ENCODE measurements at places on chromosomes 11 and 22.
A peak's percentile ranks its signal among the peaks of the same experiment; 100 is the strongest.

DNA sequence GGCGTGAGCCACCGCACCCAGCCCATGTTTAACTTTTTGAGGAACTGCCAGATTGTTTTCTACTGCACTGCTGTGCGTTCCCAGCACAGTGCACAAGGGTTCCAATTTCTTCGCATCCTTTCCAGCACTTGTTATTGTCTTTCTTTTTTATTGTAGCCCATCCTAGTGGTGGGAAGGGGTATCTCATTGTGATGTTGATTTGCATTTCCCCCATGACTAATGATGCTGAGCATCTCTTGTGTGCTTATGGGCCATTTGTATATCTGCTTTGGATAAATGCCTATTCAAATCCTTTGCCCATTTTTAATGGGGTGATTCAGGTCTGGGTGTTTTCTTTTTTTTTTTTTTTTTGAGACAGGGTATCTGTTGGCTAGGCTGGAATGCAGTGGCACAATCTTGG, 36.6 kb upstream of the SYT7 start:
- no peak for DNase-seq

DNA sequence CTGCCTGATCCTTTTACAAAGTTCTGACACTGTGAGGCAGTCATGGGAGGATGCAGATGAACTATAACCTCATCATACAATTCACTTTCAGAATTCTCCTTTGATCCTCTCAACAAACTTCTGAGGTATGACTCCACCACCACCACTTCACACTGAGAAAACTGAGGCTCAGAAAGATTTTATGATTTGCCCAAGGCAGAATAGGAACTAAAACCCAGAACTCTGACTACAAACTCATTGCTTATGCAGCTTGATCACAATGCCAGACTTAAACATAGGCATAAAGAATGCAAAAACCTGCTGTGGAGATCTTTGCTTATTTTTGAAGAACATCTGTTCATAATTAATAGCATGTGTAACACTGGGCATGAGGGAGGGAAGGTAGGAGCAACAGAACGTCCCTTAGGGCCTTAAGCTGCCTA, 20.4 kb downstream of the FAM168A start:
- no peak for DNase-seq

- DNase-seq = no peak
Observed at GRCh38 chr11:20363149-20363499, 390 bp upstream of the HTATIP2 start.

GRCh38 chr11:65618763-65619162, 3.2 kb downstream of the PCNX3 start:
- no peak for DNase-seq

DNA sequence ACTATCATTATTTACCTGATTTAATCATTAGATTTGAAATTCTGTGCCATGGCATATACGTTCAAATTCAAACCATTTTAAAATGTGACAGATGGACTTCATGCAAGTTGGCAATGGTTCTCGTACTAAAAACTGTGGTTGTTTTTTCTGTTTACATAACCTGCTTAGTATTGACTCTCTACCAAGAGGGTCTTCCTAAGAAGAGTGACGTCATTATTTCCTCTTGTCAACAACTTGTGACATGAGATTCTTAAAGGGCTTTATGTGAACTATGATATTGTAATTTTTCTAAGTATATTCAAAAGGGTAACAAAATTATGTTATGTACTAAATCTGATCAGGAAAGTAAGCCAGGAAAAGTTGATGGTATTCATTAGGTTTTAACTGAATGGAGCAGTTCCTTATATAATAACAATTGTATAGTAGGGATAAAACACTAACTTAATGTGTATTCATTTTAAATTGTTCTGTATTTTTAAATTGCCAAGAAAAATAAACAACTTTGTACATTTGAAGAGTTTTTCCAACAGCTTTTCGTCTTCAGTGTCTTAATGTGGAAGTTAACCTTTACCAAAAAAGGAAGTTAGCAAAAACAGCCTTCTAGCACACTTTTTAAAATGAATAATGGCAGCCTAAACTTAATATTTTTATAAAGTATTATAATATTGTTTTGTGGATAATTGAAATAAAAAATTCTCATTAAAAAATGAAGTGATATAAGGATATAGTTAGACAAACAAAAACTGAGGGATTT, 87.0 kb downstream of the GRK3 start:
- DNase-seq = no peak

DNA sequence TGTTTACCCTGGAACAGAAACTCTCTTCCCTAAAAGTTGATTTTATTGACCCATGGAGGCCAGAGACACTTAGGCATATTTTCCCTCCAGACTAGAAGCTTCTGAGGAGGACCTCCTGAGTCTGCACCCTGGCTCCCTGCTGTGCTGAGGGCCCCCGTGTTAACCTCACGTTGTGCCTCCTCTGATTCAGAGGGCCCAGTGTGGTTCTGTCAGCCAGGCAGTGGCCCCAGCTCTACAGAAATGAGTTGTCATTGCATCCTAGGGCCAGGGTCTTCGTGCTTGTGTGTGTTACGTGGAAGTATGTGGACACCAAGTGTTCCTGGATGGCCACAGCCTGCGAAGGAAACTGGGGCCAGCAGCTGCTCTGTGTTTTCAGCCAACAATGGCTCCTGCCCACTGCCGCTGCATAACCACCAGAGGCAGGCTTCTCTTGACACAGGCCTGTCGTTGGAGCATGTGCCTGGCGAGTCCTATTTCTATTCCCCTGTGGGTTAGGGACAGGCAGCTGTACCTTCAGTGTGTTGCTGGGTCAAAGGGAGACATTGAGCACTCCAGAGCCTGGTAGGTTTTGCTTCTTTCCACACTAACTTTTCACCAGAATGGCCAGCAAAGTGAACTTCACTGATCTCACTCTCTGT, 44.5 kb downstream of the MED15 start:
- peak; percentile 77 for DNase-seq

DNA sequence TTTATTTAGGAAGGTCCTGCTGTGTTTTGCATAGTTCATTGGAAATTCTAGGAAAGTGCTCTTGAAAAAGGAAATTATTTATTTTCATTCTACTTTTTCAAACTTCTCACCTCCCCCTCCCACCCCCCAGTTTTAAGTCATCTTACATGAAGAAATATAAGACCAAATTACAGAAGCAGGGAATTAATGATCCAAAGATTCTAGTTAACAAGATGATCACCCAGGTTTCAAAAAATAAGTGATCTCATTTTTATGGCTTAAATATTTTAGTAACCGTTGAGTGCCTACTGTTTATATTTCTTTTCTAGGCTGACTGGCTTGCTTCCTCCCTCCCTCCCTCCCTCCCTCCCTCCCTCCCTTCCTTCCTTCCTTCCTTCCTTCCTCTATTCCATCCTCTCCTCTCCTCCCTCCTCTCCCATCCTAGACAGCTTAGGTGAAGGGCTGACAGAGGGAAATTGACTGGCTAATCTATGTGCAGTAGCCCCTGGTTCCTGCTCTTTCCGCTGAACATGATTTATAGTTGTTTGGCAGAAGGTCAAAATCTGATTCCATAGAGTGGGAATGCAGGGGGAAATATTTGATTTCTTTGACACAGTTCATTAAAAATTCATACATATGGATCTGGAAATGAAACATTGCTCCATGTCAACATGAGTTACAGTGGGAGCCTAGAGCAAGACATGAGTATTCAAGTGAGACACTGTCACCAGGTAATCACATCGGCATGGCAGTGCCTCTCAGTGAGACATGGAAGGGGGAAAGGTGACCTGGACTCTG, 123.4 kb downstream of the COMMD9 start:
- no peak for DNase-seq

GRCh38 chr11:13429288-13429687, 33.7 kb downstream of the BTBD10 start:
- DNase-seq = no peak

GRCh38 chr22:19064354-19065054, 57.7 kb downstream of the DGCR2 start:
- no peak for DNase-seq

DNA sequence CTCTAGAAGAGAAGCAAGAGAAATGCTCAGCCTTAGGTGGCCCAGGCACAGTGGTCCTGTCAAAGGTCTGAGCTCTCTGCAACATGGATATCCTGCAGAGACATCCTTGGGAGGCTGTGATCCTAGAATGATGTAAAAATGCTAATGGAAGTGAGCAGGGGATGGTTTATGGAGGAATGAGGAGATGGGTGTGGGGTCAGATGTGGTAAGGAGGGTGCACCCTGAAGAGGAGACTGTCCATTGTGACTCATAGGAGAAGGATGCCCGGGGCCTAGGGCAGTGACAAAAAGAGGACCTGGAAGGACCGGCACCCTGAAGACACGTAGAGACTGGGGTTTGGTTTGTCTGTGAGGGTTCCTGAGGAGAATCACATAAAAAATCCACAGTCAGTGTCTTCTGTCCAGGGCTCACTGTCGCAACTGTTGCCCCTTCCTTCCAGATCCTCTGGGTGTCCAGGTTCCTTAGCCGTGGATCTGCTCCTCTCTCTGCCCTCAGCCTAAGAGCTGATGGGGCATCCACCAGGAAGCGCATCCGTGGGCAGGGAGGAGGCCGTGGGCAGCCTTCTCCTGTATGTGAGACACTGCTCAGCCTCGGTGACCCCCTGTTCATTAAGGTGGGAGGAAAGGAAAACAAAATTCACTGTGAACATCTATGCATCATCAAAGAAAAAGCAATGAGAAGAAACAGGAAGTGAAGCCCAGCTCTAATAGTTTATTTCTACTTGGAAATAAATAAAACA, 110.7 kb downstream of the VPREB1 start:
- DNase-seq = no peak

GRCh38 chr11:23687991-23688390, 808.9 kb upstream of the LUZP2 start:
- DNase-seq = no peak

GRCh38 chr22:19631899-19632667, 82.2 kb upstream of the SEPTIN5 start:
- DNase-seq = no peak

DNA sequence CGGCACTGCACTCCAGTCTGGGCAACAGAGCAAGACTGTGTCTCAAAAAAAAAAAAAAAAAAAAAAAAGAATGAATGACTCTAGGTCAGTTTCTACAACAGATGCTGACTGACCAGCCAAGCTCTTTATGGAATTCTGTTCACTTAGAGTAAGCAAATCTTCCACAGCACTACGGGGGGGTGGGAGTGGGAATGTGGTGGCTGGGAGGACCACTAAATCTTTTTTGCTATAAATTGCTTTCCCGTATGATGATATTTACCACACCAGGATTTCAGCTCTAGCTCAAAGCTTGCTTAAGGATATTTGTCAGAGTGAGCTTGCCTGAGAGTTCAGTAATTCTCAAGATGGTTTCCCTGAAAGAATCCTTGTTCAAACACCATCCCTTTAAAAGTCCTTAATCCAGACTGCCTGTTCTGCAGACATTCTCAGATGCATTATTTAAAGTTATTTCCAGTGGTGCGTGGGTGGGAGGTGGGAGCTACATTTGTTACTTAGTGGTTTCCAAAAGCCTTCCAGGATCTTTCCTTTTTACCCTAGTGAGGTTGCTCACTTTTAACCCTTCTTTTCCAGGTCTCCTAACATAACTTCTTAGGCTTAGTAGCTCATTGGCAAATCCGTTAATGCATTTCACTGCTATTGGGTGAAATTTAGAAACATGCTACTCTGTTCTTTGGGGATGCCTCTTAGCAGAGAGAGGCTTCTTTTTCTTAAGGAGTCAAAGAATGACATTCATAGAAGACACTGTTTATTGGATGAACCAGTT, 65.9 kb downstream of the UBASH3B start:
- no peak for DNase-seq

DNA sequence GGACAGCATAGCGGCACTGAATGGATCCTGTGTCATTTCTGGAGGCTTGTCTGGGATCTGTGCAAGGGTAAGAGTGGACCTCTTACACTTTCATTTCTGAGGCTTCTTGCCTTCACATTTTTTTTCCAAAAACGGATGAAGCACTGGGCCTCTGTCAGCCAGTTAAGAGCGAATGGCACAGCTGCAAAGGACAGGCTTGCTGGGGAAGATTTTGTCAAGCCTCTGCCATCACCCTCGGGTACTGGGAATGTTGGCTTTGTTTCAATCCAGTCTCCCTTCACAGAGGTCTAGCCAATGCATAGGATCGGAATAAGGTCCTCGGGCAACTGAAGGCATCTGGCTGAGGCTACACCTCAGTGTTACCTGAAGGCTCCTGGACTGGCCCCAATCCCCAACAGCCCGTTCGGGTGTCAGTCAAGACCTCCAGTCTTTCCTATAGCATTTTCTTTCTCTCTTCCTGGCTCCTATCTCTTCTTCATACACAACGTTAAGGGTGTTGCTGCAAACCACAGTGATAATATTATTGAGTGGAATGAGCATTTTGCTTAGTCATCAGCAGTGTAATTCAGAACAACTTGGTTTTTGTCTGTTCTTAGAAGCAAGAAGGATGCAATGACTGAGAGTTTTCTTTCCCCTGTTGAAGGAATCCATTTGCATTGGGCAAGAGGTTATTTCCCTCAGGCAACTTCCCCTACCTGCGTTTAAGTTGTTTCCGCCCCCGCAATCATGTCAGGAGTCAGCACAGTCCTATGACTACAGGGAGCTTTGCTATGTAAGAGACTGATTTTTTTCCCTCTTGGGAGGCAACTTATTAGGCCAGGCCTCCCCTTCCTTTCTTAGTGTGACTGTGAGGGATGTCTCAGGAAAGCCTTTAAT, 22.8 kb downstream of the NPAT start:
- peak; percentile 66 for DNase-seq

GRCh38 chr11:86486261-86487030, 111.8 kb downstream of the CCDC81 start:
- peak; percentile 17 for DNase-seq

- DNase-seq = no peak
Observed at GRCh38 chr22:43720716-43721115, 91.4 kb downstream of the EFCAB6 start.

DNA sequence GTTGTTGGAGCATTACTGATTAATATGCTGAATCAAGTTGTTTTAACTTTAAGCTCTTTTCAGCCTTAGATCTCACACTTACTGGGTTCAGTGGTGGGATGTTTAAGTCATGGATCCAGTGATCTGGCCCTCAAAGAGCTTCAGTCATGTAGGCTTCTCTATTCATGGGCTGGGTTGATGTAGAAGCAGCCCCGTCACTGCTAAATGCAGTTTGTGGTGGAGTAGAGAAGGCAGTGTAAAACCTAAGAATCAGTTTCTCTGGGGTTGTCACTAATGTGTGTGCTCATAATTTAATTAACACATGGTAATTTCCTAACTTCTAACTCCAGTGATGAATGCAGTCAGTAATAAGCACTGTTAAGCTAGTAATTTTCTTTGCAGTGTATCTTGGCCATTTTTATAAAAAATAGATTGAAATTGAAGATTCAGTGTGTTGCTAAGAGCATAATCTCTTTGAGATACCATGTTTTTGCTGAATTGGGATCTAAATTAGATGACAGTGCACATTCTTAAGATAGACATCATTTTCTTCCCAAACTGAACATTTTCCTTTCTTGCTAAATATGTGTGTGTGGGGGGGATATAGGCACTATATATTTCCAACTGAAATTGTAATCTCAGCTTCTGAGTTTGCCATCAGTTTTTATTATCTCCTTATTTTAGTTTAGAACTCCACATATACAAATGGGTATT, 9.0 kb downstream of the SPCS2 start:
- no peak for DNase-seq

Data from stimulated activated effector memory CD8-positive, alpha-beta T cell treated with anti-CD3 and anti-CD28 coated beads, Interleukin-12 subunit alpha, Interleukin-12 subunit beta, amount 100 ng/mL, for 72 hours (primary cell).